ENCODE measurements at places on chromosomes 3 and 15.
A peak's percentile ranks its signal among the peaks of the same experiment; 100 is the strongest.

GRCh38 chr3:157294953-157295352, 135.0 kb upstream of the CCNL1 start:
- no peak for DNase-seq

DNA sequence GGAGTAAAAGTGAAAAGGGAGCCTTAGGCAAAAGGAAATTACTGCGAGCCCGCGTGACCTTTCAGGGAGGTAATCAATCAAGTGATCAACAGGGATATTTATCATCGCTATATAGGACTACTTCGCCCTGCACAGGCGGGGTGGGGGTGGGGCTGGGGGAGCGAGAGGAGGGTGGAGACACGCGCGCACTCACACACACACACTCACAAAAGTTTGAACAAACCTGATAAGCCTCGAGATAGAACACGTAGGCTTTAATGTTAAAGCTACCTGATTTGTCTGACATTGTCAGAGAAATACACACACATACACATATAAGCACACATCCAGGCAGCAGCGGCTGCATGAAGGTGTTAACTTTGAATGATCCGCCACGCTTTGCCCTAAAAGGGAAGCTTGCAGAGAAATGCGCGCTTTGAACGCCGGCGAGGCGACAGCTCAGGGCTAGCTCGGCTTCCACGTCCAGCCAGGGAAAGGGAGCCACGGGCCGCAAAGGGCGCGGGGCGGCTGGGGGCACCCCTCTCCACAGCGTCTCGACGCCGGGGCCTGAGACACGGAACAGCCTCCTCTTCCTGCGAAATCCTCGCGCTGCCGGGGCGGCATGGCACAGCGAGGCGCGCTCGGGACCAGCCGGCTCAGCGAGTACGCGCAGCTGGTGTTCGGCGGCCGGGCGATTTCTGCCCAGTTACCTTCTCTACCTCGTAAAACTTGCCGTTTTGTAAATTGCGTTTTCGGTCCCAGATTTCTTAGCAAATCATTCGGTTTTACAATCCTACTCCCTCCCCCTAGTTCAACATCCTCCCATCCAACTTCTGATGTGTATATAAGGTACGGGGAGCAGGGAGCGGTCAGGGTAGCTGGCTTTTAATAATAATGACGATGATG, 4.8 kb upstream of the MECOM start:
- DNase-seq = no peak

GRCh38 chr15:67049351-67050044, 15.9 kb upstream of the SMAD3 start:
- DNase-seq = no peak

- DNase-seq = no peak
Observed at GRCh38 chr3:194824100-194824499, 138.4 kb downstream of the FAM43A start.

GRCh38 chr3:107816107-107816506, 274.7 kb downstream of the CD47 start:
- DNase-seq = no peak

DNA sequence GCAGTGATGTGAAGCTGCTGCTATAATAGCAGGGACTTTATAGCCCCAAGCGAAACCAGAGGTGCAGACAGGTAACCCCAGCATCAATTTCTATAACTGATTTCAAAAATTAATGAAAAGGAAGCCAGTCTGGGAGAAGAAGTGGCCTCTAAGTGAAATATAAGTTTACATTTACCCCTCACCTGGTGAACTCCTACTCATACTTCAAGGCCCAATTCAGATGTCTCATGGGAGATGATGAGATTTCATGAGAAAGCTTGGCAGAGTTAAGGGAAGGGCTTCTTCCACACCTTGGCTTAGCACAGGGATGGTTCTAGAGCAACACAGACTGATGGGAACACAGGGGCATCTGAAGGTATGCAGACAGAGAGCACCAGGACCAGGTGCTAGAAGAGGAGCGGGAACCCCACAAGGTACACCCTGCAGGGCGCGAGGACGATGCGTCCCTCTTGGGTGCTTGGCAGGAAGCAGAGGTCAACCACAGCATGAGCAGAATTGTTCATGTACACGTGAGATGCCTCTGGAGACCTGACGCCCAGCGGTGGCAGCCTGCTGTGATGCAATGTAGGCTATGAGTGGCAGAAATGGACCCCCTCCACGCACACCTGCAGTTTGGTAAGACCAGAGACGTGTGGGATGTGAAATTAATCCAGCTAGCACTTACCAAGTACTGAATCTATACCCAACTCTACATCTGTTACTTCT, 102.9 kb downstream of the SRGAP3 start:
- DNase-seq = no peak

- DNase-seq = no peak
Observed at GRCh38 chr15:54208786-54209185, 230.5 kb downstream of the UNC13C start.

DNA sequence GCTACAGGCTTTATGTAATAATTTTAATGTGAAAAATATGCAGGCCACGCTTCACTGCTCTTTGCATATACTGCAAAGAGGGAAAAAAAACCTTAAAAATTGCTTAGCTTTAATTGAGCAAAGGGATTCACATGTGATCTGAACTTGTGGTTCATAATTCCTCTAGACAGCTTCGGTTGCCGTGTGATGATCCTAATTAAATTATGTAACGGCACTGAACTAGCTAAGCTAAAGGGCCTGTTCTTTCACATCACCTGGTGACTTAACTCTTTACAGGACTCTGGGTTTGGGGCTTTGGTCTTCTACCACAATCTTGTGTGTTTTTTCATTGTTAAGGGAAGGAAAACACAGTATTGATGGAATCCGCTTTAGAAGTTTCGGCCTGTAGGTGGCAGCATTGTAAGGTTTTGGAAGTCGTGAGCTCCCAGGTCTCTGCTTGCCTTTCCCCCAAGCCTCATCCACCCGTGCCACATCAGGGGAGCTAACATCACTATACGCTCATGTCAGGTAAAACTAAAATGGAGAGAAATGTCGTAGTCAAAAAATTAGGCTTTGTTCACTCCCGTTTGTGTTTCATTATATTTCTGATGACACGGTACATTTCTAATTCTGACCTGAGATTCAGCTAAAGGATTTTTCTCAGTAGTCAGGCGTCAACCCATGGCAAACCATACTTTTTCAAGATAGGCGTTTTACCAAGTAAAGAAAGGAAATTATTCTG, 205.6 kb upstream of the DPH6 start:
- DNase-seq = peak; percentile 58

DNA sequence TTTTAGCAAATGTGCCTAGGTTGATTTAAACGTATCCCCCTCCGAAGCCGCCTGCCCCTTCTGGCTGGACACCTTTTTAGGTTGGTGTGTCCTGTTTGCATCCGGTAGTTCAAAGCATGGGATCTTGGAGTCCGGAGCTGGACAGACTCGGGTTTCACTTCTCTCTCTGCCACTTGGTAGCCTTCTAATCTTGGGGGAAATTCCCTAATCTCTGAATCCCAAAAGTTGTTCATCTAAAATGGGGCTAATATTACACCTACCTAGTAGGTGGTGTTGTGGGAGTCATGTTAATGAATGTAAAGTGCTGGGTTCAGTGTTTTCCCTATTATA, 760 bp downstream of the FANCI start:
- DNase-seq = no peak

DNA sequence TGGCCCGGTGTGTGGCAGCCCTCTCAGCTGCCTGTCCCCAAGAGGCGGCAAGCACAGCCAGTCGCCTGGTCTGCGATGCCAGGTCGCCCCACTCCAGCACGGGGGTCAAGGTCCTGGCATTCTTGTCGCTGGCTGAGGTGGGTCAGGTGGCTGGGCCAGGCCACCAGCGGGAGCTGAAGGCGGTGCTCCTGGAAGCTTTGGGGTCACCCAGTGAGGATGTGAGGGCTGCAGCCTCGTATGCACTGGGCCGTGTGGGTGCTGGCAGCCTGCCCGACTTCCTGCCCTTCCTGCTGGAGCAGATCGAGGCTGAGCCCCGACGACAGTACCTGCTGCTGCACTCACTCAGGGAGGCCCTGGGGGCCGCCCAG, 20.8 kb downstream of the CAND2 start:
- DNase-seq = no peak

- no peak for DNase-seq
Observed at GRCh38 chr3:17542591-17542990, 199.8 kb downstream of the TBC1D5 start.

- no peak for DNase-seq
Observed at GRCh38 chr15:44550256-44550655, 13.3 kb downstream of the EIF3J start.

- no peak for DNase-seq
Observed at GRCh38 chr3:59121346-59122144, 71.7 kb upstream of the CFAP20DC start.

GRCh38 chr3:178043084-178043483, 493.2 kb upstream of the KCNMB2 start:
- DNase-seq = no peak

- DNase-seq = peak; percentile 17
Observed at GRCh38 chr15:28885630-28886430, at the start of gene APBA2. Gene APBA2, plus strand, starts transcription at chr15:28885974. Its CDS starts 167,911 bp downstream, at chr15:29053885.

DNA sequence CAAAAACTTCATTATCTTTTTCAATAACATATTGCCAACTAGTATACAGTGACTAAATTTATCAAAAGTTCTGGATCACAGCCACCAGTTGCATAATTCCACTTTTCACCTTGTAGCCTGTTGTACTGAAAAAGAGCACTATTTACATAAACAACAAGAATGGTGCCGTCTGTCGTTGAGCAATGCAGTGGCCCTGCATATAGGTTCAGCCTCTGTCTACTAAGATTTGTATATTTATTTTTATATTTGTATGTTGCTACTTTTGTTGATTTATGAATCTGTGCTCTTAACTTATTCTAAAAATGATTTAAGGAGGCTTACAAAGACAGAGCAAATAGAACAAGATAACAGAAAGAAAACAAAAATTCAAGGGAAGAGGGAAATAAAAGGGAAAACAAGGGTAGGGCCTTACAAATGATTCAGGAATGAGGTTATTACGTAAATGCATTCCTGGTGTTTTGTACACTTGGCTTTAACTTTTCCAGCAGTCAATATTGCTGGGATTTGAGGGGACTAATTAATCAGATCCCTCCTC, 257.6 kb upstream of the STT3B start:
- DNase-seq = no peak

DNA sequence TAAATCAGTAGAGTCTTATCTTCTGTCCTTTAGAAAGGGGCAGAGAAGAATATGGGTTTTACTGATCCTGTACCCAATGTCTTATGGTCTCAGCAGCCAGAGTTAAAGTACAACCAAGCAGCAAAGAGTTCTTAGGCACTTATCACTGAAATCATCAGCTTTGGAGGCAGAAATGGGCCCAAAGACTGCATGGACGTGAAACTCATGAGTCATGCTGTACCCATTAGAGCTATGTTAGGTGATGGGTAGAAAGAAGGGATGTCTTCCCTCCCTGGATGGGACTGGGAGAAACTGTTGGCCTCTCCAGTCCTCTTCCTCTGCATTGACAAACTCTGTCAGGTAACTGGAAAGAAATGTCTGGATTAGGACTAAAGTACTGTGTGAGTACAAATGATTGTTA, 63.4 kb downstream of the EOMES start:
- no peak for DNase-seq

- DNase-seq = no peak
Observed at GRCh38 chr3:186949281-186949982, 19.1 kb downstream of the ST6GAL1 start.

DNA sequence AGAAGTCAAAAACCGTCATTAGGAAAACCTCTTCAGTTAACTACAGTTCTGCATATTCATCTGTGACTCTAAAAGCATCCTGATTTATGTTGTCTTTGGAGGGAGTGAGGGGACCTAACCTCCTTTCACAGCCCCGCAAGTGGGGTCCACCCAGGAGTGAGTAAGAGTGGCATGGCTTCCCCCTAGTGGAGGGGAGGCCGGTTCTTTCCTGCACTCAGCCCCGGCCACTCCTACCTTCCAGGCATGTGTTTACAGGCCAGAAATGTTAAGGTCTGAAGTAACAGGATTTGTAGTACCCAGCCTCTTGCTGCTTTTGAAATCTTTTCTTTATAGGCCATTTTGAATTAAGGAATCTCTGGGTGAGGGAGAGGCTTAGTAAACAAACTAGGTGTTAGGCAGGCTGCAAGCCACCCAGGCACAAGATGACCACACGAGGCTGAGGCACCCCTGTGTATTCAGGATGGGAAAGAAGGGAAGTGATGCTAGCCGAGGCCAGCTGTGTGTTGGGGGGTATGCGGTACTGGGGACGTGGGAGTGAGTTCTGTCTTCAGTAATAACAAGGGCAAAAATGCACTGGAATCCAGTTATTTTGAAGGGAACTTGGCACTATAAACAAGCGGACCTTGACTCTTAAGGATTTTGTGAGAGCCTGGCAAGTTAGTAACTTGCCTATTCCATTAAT, 50.5 kb downstream of the CTDSPL start:
- DNase-seq = no peak

- no peak for DNase-seq
Observed at GRCh38 chr3:99549957-99550603, 88.3 kb upstream of the COL8A1 start.

DNA sequence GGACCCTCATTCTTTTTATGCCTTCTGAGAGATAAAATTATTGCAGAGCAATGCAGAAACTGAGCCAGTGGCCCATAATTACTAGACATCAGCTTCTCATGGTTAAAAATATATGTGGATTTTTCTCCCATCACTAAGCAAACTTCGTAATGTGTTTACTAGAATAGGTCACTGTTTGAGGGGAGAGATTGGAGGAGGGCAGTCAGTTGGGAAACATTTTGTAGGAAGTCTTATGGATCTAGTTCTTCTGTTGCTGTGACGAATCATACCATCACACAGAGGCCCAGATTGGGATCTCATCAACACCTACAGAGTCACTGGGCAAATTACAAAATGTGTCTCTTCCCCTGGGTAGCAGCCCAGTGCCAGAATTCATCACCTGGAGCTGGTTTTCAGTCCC, 81.4 kb downstream of the PDE8A start:
- DNase-seq = no peak

GRCh38 chr3:130760922-130761321, 14.3 kb upstream of the PIK3R4 start:
- no peak for DNase-seq

- DNase-seq = no peak
Observed at GRCh38 chr3:73766599-73767381, 142.0 kb upstream of the PDZRN3 start.

GRCh38 chr3:63151897-63152296, 126.2 kb upstream of the SYNPR start:
- DNase-seq = no peak

GRCh38 chr3:60703008-60703407, 548.2 kb downstream of the FHIT start:
- DNase-seq = no peak

GRCh38 chr3:46670000-46670890, 23.2 kb downstream of the ALS2CL start:
- no peak for DNase-seq

- no peak for DNase-seq
Observed at GRCh38 chr3:5006755-5007202, 27.5 kb downstream of the BHLHE40 start.

DNA sequence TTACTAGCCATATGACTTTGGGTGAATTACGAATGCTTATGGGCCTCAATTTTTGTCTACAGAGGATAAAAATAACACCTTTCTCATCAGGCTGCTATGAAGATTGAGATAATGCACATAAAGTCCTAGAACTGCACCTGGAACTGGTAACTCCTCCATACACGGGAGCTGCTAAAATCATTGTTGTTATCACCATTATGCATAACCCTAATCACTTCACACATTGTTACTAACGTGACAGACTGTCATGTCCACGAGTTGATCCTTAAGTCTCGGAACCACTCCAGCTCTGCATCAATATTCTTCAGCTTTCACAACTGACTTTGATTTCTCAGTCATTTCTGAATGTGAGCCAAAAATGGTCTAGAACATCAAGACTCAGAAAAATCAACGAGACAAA, 64.1 kb downstream of the RFTN1 start:
- no peak for DNase-seq

- DNase-seq = no peak
Observed at GRCh38 chr15:95194746-95195145, 963.4 kb downstream of the MCTP2 start.

GRCh38 chr3:189139611-189139940, 32.2 kb upstream of the TPRG1 start:
- no peak for DNase-seq
